ENCODE measurements at places on chromosomes 6 and 20.

GRCh38 chr6:161235776-161236633 lies 37.9 kb downstream of the AGPAT4 start:
- DNase-seq = no peak

- no peak for DNase-seq
Observed at GRCh38 chr20:49573900-49574416, 6.0 kb upstream of the PTGIS start.

DNA sequence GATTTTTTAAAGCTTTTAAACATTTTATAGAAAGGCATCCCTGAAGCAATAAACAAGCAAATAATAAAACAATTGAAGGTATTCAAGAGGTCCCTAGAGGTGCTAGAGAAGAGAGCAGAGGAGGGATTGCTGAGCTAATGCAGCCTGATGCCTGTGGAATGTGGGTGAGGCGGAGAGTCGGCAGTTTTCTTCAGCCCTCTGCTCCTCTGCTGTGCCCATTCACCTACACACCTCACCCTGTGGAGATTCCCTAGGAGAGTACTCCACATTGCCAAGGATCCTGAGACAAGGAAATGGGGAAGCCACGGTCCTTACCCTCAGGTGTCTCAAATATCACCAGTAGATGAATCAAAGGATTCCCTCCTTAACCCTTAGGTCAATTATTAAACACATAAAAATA lies 199.8 kb upstream of the POU3F2 start:
- DNase-seq = no peak

DNA sequence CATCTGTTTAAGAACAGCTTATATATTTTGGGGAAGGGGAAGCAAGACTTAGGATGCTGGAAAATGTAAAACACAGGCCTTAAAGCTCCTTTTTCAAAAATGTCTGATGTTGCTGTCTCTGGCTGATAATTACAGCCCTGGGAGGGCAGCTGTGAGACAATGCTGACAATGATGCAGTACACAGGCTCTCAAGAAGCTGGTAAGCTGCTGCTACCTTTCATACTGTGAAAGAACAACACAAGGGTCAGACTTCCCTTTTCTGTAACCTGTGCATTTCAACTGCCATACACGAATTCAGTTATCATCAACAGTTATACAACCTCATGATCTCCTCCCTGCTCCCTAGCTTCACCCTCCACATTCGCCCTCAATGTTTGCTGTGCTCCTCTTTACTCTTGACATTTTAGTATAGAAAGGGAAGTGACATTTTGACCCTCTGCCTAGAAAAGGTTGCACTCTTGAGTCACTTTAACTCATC lies 25.2 kb downstream of the MAP7 start:
- no peak for DNase-seq

DNA sequence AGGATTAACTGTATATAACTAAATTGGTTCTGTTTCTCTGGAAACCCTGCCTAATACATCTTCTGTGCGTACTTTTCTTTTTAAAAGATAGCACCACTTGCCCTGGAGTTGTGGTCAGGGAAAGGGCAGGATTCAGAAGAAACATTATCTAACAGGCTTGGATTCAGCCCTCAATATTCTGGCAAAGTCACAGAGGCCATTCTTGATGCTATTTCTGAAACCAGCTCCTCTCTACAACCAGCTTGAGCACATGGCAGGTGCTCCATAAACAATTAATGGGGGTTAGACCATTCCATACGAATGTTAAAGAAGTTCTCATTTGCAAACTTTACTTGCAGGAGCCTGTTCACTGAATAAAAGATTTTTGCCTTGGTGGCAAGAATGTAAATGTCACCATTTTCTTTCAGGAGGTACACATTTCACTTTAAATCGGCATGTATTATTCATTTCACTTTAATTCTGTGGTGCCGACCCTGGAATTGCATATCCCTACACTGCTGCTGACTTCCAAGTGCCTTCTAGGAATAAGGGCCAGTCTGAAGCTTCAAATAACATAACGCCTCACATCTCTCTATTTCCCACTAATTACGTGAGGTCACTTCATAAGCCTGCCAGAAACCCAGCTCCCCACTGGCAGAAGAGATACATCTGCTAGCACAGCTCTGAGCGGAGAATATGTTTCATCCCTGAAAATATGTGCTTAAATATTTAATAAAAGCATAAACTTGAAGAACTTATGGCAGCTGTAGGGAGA lies 248.7 kb downstream of the ADGRG6 start:
- no peak for DNase-seq

DNA sequence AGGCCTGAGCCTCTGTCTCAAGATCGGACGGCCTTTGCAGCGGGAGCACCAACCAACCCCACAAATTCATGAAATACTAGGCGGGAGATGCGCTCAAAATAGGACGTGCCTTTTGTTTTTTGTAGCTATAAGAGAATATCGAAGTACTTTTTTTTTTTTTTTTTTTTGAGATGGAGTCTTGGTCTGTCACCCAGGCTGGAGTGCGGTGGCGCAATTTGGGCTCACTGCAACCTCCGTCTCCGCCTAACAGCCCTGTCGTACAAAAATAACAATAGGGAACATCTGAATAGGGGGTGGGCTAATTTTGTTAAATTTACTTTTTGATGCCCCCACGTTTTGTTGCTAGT lies 5.9 kb upstream of the TUBB2A start:
- DNase-seq = no peak

Data from HuH-7 (cell line).